ENCODE measurements at places on chromosomes 5 and 9.

DNA sequence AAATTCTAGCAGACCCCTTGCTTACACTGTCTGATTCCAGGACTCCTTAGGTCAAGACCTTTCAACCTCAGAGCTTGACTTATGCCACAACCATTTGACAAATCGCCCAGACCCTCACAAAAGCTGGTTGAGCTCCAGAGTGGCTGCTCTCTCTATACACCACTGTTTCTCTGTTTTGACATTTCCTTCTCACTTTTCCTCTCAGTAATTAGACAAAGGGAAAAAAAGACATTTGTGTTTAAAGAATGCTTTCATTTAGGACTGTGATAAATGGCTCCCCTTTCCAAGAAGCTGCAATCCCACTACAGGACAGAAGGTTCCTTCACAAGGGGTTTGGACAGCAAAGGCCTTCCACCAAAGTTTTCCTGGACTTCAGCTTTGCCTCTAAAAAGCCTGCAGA is 601.3 kb downstream of the NR2F1-AS1 start:
- DNase-seq: no peak

DNA sequence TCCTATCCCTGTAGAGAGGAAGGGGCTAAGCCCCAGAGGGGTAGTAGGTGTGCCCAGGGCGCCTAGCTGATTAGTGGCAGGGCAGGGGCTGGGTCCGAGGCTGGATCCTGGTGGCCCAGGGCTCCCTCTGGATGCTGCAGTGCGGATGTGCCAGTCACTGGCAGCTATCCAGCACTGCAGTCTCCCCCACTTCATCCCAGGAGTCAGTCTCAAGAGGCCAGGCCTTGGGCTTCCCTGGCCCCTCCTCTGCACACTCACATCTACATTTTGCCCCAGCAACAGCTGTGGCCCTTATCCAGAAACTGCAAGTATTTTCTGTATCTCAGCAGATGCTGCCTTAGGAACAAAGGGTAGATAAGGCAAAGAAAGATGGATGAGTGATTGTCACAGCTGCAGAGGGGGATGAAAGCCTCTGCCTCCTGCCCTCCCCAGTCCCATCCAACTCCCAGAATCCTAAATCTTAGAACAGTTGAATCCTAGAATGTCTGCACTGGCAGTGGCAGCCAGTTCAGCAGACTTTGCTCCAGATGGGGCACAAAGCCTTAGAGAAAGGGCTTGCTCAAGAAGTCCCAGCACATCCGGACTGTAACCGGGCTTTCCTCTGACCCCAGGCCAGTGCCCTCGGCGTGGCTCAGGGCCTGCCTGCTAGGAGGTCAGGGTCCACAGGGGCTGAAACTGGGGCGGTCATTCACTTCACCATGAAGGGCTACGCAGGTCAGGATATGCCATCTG is 1.6 kb downstream of the ANXA6 start:
- DNase-seq: peak; percentile 67

DNA sequence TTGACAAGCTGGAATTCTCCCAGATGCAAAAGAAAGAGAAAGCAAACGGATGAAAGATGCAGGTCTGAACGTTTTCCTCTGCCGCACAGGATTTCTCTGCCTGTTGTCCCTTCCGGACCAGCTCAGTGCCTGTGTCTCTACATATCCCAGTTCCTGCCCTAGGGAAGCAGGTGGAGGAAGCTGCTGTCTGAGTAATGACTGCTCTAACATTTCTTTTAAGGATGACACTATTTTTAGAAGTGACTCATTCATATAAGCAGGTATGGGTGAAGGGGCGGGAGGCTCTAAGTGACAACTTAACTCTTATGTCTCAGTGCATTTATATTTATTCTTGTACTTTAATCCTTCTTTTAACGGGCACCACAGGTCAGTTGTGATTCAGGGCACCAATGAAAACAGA is 128.8 kb downstream of the SLC24A2 start:
- DNase-seq: no peak

DNA sequence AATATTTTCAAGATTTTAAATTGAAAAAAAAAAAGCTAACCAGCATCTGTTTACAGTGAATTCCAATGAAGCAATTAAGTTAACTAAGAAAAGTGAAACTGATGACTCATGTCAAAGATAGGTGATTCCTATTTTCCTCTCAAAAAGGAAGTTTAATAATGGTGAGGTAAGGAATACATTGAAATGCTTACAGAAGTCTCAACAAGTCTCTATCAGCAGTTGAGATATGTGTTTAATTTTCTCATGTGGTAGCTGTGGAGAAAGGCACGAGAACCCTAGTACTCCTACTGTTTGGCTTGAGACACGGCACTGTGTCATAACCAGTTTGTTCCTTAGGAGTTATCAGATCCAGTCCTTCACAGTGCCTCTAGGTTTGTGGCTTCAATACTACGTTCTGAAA is 114.5 kb downstream of the SLC25A46 start:
- DNase-seq: no peak

DNA sequence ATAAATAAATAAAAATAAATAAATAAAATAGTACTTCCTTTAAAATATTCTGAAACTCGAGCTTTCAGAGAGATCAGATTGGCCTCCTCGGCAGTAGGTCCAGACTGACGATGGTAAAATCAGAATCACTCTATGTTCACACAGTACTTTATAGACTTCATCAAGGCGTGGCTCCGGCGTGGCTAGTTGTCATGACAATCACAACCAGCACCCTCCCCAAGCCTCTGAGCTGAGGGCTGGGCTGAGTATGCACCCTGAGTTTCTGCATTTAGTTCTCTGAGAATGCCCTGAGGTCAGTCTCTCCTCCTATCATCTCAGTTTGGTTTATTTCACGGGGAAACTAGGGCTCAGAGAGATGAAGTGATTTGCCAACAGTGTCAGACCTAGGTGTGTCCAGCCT is 43.3 kb upstream of the BARHL1 start:
- DNase-seq: no peak

- DNase-seq: no peak
These were observed 116.4 kb upstream of the PTPRD start for GRCh38 chr9:10729213-10729612.

DNA sequence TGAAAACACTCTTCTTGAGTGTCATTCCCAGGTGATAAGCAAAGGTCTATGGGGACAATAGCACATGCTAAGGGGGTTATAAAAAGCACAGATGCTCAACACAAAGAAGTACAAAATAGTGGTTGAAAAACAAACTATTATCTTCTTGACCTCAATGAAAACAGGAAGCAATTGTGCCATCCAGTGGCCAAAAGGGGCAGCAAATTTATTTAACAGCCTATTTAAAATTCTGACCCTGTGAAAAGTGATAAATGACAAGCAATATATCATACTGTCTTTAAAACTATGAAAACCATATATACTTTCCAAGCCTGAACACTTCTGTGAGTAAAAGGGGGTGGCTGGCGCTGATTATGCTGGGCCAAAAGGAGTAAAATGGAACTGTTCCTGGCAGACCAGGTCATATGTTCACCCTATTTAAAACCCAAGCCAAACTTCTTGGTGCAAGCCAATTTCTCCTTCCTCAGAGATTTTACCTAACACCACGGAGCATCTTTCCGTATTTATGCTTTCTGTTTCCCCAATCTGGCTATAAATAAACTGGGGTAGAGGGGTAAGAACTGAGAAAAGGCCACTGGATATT is 29.7 kb downstream of the TEX10 start:
- peak; percentile 26 for DNase-seq

DNA sequence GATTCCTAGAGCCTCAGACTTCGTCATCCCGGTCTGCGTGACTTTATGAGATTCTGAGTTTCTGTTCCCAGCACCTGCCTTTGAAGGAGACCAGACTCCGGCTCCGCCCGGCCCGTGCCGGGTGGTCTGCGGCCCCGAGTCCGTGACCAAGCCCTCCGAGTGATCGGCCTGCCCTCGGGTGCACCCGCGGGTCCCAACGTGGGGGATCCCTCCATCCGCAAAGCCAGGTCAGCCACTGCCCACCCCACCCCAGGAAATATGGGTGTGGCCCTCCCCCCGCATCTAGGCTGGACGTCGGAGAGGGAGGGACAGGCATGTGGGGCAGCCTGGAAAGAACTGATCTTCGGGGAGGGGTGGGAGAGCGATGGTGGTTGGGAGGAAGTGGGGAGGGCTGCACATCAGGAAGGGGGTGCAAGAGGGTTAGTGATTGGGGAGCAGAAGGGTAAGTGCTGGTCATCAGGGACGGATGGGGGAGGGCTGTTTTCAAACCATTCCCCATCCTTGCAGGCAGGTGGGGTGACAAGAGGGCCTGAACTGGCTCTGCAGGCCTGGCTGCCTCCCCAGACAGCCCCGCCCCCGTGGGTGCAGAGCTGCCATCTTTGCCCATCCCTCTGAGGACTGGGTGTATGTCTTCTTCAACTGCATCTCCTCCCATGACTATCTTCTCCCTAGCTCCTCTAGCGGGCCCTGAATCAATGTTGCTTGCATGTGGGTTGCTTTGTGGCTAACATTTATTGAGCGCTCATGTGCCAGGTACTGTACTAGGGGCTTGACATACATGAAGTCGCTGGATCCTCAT is 747 bp downstream of the LRSAM1 start:
- DNase-seq: no peak

- DNase-seq: no peak
These were observed 354.8 kb downstream of the NTRK2 start for GRCh38 chr9:85024374-85024773.

DNA sequence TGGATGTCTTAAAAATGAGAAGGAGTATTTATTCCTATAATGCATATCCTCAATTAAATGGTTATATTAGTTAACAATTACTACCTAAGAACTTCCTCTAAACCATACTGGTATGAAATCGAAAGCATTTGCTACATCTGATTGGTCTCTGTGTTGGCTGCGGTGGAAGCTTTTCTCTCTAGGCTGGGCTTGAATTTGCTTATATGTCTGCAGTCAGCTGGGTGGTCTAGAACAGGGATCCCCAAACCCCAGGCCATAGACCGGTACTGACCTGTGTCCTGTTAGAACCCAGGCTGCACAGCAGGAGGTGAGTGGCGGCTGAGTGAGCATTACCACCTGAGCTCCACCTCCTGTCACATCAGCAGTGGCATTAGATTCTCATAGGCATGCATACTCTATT is 112.3 kb downstream of the TLE4 start:
- DNase-seq: no peak

- DNase-seq: peak; percentile 62
These were observed 33.5 kb downstream of the TLX3 start for GRCh38 chr5:171342362-171343111.

DNA sequence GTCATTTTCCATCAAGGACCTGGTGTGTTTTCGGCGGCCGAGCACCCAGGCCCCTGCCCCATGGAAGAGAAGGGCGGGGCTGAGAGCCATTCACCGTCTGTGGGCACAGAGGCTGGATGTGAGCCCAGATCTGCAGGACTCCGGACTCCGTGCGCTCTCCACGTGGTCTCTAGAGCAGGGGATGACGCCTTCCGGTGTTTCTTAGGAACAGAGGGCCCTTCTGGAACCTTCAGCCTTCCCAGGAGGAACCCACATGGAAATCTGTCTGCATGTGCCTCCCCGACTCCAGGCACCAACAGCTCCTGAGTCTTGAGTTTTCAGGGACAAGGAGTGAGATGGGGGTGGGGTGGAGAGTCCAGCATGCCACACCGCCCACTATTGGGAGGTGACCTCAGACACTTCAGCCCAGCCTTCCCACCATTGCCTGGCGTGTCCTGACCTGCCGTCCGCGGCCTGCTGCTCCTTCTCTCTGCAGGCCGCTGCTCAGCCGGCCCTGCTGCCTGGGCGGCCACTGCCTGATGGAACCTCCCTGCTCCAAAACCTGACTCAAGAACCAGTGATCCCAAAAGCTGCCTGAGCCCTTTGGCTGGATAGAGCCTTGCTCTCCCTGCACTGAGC is 2.4 kb upstream of the RXRA start:
- DNase-seq: peak; percentile 55

GRCh38 chr5:107560377-107560776 is 110.4 kb downstream of the EFNA5 start:
- DNase-seq: no peak

DNA sequence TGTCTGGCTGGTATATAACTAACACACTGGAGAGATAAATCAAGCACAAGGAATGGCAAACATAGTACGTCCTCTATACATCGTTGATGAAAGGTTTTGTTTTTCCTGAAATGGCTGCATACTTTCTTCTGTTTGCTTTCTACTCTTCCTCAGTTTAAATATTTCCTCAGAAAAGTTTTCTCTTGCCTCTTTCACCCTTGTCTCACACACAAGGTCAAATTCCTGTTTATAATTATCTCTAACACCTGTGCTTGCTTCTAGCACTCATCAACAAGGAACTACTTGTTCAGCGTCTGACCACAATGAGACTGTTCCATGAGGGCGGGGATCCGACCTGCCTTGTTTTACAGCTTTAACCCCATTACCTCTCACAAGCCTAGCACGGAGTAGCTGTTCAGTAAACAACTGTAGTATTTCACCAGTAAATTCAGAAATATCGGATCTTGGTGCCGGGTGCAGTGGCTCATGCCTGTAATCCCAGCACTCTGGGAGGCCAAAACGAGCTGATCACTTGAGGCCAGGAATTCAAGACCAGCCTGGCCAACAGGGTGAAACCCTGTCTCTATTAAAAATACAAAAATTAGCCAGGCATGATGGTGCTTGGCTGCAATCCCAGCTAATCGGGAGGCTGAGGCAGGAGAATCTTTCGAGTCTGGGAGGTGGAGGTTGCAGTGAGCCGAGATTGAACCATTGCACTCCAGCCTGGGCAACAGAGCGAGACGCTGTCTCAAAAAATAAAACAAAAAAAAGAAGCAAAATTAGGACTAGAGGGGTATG is 37.0 kb downstream of the NR6A1 start:
- no peak for DNase-seq

GRCh38 chr5:143173139-143173889 is 230.2 kb downstream of the NR3C1 start:
- no peak for DNase-seq

- no peak for DNase-seq
These were observed 970.9 kb upstream of the NUDT12 start for GRCh38 chr5:104533498-104533897.

- no peak for DNase-seq
These were observed 228.7 kb downstream of the NTRK2 start for GRCh38 chr9:84898188-84898587.

DNA sequence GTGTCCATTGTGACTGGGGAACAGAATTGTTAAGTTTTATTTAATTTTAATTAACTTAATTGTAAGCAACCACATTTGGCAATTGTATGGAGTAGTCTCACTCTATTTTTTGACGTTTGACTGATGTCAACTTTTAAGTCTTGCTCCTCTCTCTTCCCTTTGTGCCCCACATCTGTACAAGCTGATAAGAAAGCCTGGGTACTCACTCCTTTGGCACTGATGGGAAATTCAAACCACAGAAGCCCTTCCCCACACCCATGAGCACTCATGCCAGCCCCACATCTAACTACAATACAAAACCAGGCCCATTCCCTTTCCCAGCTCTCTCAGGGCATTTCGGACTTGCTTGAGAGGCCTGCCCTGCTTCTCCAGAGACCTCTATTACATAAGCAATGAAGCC is 451.5 kb upstream of the KIF2A start:
- no peak for DNase-seq

DNA sequence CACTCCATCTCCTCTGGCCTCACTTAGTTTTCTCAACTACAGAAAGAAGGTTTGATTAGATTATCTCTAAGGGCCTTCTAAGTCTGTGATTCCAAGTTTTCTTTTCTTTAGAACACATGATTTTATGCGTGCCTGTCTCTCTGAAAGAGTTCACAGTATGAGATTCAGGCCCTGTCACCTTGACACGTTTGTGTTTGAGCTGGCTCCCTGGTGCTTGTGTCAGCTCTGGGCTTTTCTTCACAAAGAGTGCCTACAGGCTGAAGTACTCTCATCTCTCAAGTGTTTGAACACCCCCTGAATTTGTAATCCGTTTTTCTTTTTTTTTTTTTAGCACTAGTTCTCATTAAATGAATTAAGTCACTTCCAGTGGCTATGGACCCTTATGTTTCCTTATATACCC is 306.9 kb upstream of the C9orf72 start:
- DNase-seq: no peak

GRCh38 chr9:130235558-130236435 is 29.8 kb upstream of the HMCN2 start:
- peak; percentile 87 for DNase-seq
